ENCODE measurements at places on chromosomes 5 and 9.

DNA sequence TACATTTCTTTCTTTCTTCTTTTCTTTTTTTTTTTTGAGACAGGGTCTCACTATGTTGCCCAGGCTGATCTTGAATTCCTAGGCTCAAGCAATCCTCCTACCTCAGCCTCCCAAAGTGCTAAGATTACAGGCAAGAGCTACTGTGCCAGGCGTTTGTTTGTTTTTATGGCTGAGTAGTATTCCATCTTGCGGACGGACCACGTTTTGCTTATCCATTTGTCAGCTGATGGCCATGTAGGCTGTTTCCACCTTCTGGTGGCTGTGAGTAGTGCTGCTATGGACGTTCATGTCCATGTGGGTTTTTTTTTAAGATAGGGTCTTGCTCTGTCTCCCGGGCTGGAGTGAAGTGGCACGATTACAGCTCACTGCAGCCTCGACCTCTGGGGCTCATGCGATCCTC, 2.5 kb downstream of the DOK3 start:
- DNase-seq, result no peak

- no peak for DNase-seq
Measured at GRCh38 chr9:13318027-13318426, 38.5 kb upstream of the MPDZ start.

DNA sequence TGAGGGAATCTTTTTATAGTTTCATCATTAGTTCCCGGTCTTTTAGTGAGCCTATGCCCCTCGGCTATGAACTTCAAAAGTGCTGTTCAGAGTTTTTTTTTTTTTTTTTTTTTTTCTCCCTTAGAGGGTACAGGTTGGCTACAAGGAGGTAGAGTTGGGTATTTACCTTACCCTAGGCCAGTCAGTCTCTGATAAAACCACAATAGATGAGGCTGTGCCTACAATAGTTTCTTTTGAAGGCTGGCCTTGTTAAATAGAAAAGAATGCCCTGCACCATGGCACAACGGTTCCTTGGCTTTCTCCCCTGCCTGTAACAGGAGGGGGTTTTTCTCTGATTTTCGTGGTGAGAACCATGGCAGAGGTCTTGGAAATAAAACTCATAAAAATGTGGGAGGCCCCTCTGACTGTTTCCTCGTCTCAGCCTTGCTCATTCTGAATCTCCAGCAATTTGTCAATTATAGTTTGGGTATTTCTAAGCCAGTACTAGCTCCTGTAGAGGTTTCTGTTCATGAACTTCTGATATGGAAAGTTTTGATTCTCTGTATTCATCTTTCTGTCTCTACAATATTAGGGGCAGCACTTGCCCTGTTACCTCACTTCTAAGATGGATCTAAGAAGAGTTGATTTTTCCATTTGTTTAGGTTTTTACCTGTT, 152.0 kb downstream of the MTRR start:
- DNase-seq, result no peak

GRCh38 chr5:42507451-42508097, 84.3 kb downstream of the GHR start:
- no peak for DNase-seq

- peak; percentile 72 for DNase-seq
Measured at GRCh38 chr5:1294835-1295649, at the start of gene TERT. TERT (minus strand) TSS chr5:1295068; CDS start chr5:1294989, 79 bp downstream.
